ENCODE measurements at places on chromosomes 16 and 17. TPM values are rescaled to one million over a fixed set of nuclear protein-coding genes. Genes with fewer than 3 reads are reported as not detected.

The ALDOC gene
- 110 TPM for total RNA-seq

The CMTM4 gene
- total RNA-seq, result 19.6 TPM

The DCUN1D3 gene
- 43.9 TPM for total RNA-seq

The PPP1R1B gene
- not detected for total RNA-seq

The EVI2A gene
- total RNA-seq, result 7.3 TPM

The YPEL2 gene
- 8.6 TPM for total RNA-seq

The EMP2 gene
- 9.7 TPM for total RNA-seq

The DPEP2 gene
- total RNA-seq, result not detected

The KRT14 gene
- not detected for total RNA-seq

The YBX2 gene
- under 0.01 TPM for total RNA-seq

The KRT12 gene
- not detected for total RNA-seq

The PRAC1 gene
- total RNA-seq, result not detected

The TGFB1I1 gene
- 35.5 TPM for total RNA-seq

The PRRT2 gene
- total RNA-seq, result 2.9 TPM

The ACSF3 gene
- total RNA-seq, result 25.1 TPM

The CACNG1 gene
- not detected for total RNA-seq

The TRPV2 gene
- total RNA-seq, result 62.5 TPM

The AANAT gene
- total RNA-seq, result not detected

The C16orf92 gene
- total RNA-seq, result not detected

The ITGAL gene
- total RNA-seq, result not detected

The KCNH6 gene
- total RNA-seq, result not detected

The SDR42E2 gene
- not detected for total RNA-seq

The PPL gene
- total RNA-seq, result 0.75 TPM

The NTN1 gene
- 0.12 TPM for total RNA-seq

The SCARF1 gene
- 0.44 TPM for total RNA-seq

The KRT23 gene
- total RNA-seq, result 0.55 TPM

The C1QTNF8 gene
- total RNA-seq, result not detected

The CLEC18B gene
- 0.33 TPM for total RNA-seq

The UTS2R gene
- not detected for total RNA-seq

The C16orf82 gene
- total RNA-seq, result not detected

The METRNL gene
- total RNA-seq, result 137 TPM

The KRTAP4-3 gene
- not detected for total RNA-seq

The SLC12A3 gene
- not detected for total RNA-seq

The NEUROD2 gene
- total RNA-seq, result not detected

The CHST5 gene
- total RNA-seq, result 0.11 TPM

The PLLP gene
- 0.12 TPM for total RNA-seq

The PRR29 gene
- 0.11 TPM for total RNA-seq

The NDUFAF8 gene
- 30.0 TPM for total RNA-seq

The CNTNAP4 gene
- not detected for total RNA-seq

The ABCA3 gene
- total RNA-seq, result 0.89 TPM

The MARCHF10 gene
- not detected for total RNA-seq

The SLX1A gene
- 19.5 TPM for total RNA-seq

The CDH11 gene
- total RNA-seq, result 151 TPM

The PHF23 gene
- total RNA-seq, result 45.5 TPM

The RNF157 gene
- 0.75 TPM for total RNA-seq

The KRT24 gene
- total RNA-seq, result not detected

The CBX2 gene
- 2.3 TPM for total RNA-seq

The ATP6V0A1 gene
- total RNA-seq, result 53.4 TPM

Measured in uterine smooth muscle cell (primary cell).